G401 (cell line): ENCODE measurements at places on chromosomes 4 and X. TPM values are rescaled to one million over a fixed set of nuclear protein-coding genes. Genes with fewer than 3 reads are reported as not detected.

DNA sequence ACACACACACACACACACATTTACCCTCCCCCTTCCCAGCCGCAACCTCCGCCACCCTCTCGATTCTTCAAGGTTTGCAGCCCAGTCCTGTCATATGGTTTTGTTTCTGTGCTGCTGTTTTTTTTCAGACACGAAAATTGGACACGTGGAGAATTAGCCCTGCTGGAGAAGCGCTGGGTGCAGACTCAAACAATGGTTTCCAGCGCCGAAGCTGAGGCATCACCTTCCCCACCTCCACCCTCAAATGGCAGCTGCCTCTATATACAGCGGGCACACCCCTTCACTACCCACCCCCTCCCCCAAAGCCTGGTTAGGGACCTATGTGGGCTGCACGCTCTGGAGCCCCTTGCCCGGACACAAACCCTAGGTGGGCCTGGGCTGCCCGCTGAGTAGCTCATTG, 87.9 kb downstream of the BCOR start:
- no peak for DNase-seq

Gene CENPU
- 52.7 and 56.0 TPM in 2 replicates for total RNA-seq

Gene GNRHR
- total RNA-seq, result not detected in 2 replicates

Gene FGF13
- total RNA-seq, result 0.80 TPM in 1 of 2 replicates, not detected in the other

DNA sequence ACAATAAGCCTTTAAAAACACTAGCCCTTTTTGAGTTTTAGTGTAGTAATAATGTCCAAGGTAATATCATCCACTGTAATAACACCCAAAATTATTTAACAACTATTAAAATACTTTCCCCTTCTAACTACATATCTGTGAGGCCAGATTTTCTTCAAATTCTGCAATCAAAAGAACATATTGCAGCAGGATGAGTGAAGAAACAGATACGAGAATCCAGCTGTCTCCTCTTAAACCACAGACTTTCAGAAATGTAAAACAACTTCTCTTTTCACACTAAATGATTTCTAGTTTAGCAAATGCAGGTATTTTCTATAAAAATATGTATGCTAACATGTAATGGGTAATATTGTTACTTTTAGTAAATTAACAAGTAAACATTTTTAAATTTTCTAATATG, 148.9 kb downstream of the PRDM5 start:
- no peak for DNase-seq

Gene ZIC3
- total RNA-seq, result not detected in 2 replicates

Gene SUPT20HL2
- total RNA-seq, result not detected in 2 replicates
